ENCODE measurements at places on chromosomes 16 and 17.

- DNase-seq: no peak
Observed at GRCh38 chr16:28158136-28158535, 53.6 kb downstream of the XPO6 start.

GRCh38 chr16:11602321-11602720 is 15.6 kb upstream of the LITAF start:
- no peak for DNase-seq

DNA sequence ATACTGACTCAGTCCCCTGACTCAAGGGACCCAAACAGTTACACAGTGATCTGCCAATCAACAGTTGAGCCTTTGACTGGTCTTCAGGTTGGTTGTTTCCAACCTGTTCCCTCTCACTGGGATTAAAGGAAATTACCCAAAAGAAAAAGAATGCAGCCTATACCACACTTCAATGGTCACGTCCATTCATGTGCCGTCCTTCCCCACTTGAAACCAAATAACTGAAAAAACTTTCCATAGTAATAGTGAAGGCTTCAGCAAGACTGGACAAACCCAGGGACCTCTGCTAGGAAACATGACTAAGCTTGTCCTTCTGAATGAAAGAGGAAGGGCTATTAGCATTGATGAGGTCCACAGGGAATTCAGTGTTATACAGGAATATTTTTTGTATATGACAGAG is 30.6 kb downstream of the MRPS23 start:
- no peak for DNase-seq

DNA sequence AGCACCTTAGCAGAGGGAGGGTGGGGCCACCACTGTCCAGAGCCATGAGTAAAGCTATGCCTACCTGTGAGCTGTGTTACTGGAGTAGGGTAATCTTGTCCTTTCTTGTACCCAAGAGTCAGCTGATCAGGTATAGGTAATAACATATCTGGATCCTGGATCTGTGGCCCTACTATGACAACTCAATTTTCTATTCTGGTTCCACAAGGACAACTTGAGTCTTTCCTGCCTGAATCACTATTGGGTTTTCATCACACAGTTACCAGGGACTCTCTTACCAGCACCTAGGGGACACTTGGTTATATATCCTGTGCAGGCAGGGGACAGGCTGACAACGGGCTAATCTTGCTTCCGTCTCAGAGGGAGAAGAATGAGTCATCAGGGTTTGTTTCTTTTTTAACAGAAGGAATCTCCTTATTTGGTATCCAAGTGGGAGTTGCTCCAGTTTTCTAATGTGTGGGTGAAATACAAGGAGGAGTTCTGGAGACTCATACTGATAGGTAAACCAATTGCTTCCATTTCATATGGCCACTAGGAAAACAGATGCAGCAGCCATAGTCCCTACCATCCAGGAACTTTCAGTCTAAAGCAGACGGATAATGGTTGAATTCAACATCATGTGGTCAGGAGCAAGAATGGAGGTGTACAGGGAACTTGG is 6.8 kb downstream of the ZNF267 start:
- no peak for DNase-seq

- no peak for DNase-seq
Observed at GRCh38 chr16:20761175-20761574, 2.6 kb upstream of the ACSM3 start.

DNA sequence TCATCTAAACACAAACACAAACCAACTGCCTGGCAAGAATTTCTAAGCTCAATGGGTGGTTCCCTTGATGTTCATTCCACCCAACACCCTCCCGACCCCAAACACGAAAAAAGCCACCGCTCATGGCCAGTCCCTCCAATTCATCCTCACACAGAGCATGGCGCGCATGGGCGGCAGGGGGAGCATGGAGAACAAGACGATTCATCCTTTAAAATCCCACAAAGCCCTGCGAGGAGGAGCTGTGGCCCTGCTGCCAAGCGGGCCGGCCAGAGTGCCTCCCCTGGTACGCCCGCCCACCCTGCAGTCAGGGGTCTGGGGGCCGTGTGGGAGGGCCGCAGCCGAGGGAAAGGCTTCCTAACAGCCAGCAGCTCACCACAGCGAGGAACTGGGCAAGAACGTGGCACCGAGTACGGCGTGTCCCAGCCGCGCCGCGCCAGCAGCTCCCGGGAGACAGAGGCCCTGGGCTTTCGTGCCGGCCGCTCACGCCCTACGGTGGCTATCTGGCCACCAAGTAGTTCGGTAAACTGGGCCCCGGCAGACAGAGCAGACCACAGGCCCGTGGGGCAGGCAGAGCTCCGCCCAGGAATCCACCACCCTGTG is 60.9 kb downstream of the KLHDC4 start:
- no peak for DNase-seq

GRCh38 chr16:12271006-12271405 is 294.5 kb downstream of the SNX29 start:
- DNase-seq: no peak

- DNase-seq: no peak
Observed at GRCh38 chr16:9077091-9077809, 14.2 kb upstream of the HAPSTR1 start.

GRCh38 chr16:61148930-61149329 is 887.3 kb downstream of the CDH8 start:
- DNase-seq: no peak

DNA sequence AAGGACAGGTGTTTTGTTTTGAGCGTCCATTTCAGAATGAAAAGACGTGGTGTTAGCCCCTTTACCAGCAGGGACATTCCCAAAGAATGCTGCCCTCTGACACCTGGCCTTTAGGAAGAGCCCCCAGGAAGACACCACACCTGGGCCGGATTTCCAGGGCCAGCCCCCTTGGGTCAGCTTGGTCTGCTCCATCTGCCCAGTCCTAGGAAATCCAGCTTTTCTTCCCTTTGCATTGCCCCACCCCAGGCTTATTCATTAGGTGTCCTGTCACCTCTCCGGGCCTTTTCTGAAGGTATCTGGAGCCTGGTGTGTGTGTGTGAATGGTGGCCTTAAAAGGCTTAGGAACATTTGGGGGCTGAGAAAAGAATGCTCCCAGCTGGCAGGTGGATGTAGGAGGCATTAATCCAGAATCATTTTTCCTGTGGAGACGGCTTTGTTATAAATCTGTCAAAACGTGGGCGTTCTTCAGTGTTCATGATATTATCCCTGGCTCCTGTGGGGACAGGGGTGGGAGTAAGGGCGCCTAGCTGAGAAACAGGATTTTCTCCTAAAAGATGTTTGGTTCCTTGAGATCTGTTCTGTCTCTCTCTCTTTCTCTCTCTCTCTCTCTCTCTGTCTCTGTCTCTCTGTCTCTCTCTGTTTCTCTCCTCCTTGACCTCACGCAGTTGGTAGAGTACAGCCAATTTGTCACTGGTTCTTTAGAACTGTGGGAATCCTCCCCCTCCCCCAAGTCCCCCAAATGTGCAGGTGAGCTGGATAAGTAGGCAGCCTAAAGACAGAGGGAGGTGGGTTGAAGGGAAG is 84.0 kb downstream of the NTN1 start:
- DNase-seq: no peak

DNA sequence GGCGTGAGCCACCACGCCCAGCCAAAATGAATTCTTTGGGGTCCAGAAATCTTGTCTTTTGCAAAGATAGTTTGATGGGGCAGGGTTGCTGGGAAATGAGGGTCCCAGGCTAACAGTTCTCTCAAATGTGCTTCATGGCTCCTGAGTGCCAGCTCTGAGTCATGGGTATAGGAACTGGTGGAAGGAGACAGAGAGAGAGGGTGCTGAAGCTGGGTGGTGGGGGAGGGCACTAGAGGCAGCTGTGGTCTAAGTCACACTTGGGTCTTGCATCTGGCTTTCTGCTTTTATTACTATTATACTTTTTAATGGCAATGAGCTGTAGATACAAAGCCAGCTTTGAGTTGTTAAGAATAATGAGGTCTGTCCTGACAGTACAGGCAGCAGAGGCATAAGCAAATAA is 54.6 kb downstream of the PRKCA start:
- no peak for DNase-seq

DNA sequence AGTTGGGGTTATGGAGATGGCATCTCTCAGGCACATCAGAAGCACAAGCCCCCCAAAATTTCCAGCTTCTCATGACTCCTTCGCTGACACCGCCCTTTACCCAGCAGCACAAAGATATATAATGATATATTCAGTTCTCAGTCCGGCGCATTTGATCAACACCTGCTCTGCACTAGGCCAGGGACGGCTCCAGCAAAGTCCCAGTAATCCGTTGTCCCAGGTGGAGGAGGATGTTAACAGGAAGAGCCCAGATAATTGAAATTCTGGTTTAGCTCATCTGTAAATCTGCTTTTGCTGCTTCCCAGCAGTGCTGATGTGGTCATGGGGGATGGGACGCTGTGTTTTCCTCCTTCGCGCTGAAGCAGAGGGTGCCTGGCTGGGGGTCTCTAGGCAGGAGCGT is 131.5 kb downstream of the OR1D5 start:
- no peak for DNase-seq

DNA sequence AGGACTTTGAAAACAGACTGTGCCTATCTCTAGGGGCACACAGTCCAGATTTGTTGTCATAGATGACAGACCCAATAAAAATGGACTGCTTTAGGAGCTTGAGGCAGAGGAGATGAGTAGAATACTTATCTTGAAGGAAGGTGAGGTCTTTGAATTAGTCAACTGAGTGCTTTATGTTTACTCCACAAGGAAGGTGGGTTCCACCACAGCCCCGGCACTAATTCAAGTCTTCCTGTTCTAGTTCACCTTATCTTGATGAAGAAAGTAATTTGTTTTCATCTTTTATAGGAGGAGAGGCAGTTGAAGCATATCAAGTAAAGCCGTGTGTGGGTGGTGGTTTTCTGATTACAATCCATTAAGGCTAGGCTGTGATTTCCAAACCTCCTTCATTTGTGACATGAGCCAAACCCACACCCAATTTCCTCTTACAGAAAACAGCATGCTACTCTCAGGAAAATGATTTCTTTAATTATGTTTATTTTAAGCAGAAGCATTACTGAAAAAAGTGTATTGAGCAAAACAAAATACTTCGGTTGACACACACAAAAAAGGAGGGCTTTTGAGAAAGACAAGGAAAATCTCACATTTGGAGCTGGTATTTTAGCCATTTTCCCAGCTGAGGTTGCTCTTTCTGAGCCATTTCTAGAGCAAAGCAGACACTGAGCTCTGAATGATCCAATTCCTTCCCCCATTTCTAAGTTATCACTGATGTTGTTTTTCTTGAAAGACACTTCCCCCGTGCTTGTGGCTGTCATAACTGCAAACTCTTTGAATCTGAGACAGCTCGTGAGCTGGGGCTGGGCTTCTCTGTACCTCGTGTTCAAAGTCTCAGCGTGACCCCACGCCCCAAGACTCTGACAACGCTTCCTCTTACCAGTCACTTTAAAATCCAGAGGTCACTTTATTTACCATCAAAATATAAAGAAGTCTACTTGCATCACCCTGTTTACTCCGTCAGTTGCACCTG is 35.4 kb downstream of the CDRT15 start:
- no peak for DNase-seq

DNA sequence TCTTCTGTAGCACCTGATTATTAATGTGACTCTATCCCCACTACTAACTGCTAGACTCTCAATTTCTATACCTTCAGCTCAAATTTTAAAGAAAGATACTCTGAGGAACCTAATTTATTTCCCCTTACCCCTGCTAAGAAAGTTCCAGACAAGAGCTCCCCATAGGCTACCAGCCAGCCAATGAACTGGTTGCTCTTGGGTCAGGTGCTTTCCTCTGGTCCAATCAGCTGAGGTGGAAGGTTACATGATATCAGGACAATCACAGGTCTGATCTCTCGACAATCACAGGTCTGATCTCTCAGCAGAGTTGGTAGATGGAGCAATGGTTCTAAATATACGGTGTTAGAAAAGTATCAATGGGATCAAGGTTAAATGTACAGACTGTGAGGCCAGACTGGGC is 86.8 kb downstream of the AXIN2 start:
- no peak for DNase-seq

DNA sequence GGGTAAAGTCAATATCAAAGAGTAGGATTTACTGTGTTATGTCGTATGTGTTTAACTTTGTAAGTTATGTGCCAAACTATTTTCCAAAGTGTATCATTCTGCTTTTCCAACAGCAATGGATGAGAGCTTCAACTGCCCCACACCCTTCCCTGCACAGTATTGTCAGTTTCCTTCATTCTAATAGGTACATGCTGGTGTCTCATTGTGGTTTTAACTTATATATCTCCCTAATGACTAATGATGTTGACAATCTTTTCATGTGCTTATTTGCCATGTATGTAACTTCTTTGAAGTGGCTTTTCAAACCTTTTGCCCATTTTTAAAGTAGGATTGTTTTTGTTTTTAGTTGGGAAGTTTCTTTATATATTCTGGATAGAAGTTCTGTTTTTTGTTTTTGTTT is 3.8 kb downstream of the DDX19B start:
- DNase-seq: no peak

- DNase-seq: no peak
Observed at GRCh38 chr17:38893607-38894006, 23.7 kb downstream of the LASP1 start.

GRCh38 chr17:787641-788221 is 5.6 kb downstream of the MRM3 start:
- no peak for DNase-seq

DNA sequence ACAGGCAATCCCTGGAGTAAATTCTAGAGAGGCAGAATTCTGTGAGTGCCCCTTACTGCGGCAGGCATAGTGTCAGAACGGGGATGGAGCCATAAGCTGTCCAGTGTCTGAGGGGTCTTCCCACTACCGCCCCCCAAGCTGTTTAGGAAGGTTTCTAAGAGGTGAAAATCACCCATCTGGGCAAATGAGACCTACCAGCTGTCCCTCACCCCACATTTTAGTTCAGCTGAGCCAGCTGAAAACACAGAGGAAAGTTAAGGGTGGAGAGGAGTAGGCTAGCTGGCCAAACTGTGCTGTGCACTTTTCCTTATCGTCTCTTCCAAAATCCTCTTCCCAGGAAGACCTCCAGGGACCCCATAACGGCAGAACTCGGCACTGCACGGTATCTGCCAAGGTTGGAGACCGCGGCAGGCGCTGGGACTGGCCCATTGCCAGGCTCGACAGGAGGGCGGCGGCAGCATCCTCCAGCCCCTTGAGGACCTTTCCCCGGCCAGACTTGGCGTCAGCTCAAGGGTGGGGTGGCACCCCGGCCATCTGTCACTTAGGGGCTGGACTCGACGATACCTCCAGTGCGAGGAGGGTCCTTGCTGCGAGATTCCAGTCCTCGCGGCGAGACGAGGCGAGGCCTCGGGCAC is 955 bp downstream of the ACLY start:
- peak; percentile 25 for DNase-seq

- no peak for DNase-seq
Observed at GRCh38 chr17:41067281-41067680, 1.6 kb upstream of the KRTAP2-4 start.

GRCh38 chr17:51692917-51693316 is 432.6 kb downstream of the UTP18 start:
- DNase-seq: no peak

- DNase-seq: no peak
Observed at GRCh38 chr16:76121636-76122035, 155.6 kb upstream of the CNTNAP4 start.

GRCh38 chr16:11914210-11915113 is 1.3 kb downstream of the GSPT1 start:
- peak; percentile 10 for DNase-seq

GRCh38 chr17:83199500-83200201 is 120.2 kb downstream of the METRNL start:
- DNase-seq: no peak

- no peak for DNase-seq
Observed at GRCh38 chr16:62450291-62450690, 414.1 kb upstream of the CDH8 start.
